ENCODE measurements at places on chromosomes 6 and 20.

DNA sequence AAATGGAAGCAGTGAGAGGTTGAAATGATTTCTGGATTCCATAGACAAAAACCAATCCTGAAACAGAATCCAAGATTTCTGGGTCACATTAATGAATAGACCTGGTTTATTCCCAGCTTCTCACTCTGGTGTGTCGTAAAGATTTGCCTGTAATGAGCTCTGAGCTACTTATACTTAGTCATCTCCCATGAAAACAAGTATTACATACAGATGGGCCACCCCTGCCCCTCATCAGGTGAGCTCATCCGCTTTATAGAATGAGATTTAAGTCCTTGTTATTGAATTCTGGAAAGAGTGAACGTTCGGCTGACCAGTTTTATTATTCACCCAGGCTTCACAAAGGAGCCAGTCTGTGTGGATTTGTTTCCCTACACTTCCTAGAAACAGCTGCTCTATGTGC is 47.1 kb upstream of the TMEM181 start:
- DNase-seq: no peak

GRCh38 chr6:7467007-7467897 is 74.2 kb upstream of the DSP start:
- peak; percentile 43 for DNase-seq

DNA sequence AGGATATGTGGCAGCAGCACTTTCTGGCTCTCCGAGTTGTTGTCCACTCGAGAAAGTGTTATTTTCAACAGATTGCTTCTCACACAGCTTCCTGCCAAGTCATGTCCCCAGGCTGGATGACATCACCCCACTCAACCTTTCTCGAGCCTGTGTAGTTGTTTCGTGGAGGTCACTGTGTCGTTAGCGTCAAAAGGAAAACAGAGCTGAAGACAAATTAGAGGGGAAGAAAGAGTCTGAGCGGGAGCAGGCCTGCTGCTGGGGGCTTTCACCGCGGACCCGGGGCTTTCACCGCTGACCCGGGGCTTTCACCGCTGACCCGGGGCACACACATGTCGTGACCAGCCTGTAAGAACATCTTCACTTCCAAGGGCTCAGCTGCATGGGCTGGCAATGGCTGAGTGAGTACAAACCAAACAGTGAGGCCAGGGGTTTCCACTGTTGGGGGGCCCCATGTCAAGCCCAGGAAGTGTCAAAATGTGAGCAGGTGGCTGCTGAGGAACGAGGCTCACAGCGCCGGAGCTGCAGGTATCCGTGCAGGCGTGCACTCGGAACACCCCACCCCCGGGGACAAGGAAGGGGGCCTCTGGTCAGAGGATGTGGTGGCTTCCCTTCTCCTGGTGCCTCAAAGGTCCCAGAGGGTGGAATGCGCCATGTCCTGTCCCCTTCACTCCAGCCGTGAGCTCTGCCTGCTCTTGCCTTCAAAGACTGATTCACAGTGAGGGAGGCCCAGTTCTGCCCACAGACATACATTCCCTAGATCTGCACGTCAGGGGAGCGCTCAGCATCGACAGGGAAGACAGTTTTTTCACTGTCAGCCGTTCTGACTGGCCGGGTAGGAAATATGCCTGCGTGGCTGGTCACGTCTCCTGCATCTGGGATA is 365.9 kb downstream of the TAF4 start:
- DNase-seq: no peak

DNA sequence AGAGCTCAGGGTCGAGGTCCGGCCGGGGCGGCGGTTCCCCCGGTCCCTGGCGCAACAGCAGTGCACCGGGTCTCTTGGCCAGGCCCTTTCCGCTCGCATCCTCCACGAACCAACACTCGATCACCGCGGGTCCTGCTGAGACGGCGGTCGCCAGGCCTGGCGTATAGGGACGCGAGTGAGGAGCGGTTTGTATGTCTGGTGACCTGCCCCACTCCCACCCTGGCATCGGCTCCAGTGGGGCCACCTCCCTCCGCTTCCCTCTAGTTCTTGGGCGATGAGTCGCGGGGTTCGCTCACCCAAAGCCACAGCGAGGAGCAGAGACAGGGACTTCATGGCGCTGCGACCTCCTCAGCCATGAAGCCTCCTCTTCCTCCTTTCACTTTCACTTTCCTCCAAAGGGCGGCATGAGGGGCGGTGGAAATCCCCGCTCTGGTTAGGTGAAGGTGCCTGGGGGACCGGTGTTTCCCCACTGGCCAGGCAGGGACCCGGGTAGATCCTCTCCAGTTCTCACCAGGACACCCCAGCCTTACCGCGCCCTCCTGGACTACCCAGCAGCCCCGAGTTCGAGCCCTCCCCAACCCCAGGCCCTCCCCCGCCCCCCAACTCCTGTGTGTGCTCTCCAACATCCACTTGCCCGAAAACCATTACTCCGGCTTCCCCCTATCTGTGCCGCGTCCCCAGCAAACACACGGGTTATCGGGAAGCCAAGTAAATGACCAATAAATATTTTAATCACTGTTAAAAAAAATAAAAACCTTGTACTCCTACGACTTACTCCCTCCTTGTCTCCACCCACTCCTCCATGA is at the start of gene TAPBP:
Gene TAPBP (minus strand): TSS at position 370 of the 806 bp plus-strand sequence. CDS start 37 bp downstream, at position 333.
- DNase-seq: no peak

DNA sequence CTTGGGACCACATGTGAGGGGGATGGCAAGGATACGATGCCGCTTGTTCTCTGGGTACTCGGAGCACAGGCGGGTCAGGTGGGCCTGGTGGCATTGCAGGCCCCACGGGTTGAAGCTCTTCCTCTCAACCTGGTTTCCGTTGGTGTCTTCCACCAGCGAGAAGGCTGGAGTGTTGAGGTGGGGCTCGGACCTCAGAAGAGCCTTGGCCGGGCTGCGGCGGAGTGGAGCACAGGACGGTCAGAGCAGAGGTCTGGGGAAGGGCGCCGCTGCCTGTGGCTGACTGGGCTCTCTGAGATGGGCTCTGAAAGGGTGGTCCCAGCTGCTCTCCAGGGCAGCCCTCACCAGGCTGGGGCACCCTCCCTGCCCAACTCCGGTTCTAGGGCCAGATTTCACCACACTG is 15.2 kb upstream of the UQCC2 start:
- DNase-seq: no peak

DNA sequence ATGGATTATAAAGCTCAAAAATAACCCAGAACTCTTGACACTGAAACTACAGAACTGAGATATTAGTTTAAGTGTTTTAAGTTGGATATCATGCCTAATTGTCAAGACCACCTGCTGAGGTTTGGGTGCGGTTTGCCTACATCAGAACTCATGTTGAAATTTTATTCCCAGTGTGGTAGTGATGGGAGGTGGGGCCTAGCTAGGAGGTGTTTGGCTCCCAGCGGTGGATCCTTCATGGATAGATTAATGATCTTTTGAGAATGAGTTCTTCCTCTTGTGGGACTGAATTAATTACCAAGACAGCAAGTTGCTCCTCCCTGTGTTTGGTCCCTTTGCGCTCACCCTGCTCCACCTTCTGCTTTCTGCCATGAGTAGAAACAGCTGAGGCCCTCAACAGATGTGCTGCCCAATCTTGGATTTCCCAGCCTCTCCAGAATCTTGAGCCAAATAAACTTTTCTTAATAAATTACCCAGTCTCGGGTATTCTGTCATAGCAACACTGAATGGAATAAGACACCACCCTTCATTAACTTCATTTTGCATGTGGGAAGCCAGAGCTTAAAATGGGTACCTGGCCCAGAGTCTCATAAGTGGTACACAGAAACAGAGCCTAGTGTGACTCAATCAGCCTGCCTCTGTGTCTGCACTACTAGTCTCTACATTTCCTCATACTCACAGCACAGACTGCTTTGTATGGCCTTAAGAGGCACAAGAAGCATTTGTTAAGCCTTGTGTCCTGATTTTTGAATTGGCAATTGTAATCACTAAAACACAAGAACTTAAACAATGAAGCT is 158.4 kb downstream of the IBTK start:
- DNase-seq: no peak

GRCh38 chr20:37893566-37894241 is 9.2 kb upstream of the VSTM2L start:
- DNase-seq: no peak

DNA sequence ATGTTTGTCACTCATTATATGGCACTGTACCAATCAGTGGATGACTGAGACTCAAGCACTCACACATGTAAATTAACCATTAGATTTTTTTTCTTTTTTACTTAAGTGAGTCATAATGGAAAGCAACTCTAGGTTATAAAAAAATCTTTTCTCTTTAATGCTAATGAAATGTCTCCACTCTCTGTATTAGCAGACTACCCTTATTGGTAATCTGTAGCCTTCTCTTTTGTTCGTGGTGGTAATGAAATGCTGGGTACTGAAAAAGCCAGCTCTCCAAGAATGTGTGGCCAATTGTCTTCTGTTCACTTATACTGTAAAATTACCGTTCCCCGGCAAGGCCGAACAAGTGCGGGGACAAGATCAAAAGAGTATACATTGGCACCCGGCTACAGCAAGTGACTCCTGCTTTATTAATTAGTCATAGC is 69.0 kb downstream of the AFG1L start:
- no peak for DNase-seq

DNA sequence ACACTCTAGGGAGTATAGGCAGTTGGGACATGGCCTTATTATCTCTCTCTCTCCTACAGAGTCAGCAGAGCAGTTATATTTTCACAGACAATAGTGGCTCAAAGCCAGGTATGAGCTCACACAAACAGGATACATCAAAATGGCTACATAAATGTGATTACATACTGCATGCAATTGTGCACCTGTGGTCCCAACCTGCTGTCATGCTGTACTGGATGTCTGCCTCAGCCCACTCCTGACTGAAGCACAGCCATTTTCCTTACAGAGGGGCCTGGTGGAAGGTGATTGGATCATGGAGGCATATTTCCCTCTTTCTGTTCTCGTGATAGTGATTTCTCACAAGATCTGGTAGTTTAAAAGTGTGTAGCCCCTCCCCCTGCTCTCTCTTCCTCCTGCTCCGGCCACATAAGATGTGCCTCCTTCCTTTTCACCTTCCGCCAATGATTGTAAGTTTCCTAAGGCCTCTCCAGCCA is 37.0 kb upstream of the SAMHD1 start:
- DNase-seq: no peak

DNA sequence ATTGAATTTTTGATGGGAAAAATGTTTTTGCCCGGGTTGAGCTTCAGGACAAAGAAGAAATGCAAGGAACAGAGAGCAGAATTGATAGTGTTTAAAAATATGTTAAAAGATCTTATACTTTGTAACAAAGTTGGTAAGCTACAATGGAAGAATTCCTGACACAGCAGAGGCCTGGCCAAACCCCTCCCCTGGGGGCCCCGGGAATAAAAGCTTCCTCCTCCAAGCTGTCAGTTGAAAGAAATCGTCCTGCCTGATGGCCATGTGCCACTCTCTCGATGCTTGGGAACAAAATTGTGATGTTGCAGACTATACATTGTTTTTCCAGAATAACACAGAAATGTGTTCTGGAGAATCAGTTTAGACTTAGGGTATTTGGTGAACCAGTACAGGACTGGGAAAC is 14.2 kb upstream of the TOX2 start:
- no peak for DNase-seq

DNA sequence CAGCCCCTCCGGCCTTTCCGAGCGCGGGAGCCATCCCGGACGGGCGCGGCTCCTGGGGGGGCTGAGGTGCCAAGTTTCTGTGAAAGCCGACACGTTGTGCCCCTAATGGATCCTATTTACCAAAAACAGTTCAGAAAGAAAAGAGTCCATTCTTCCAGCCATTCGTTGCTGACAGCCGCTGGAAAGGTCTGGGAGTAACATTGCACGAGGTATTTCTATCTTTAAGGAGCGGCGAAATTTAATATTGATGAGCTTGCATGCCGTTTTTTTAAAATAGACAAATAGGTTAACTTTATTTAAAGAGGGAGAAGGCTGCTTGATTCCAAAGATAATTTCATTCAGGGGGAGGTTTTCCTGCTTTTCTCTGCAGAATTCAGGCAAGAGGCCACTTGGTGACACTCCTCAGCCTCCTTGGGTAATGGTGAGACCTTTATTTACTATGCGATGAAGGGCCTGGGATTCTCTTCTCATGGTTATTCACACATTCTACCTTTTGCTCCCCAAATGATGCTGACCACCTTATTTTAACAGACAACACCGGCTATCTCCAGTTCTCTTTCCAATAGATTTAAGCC is 988 bp downstream of the TIAM2 start:
- DNase-seq: no peak

GRCh38 chr6:22250486-22250885 is 46.4 kb downstream of the PRL start:
- no peak for DNase-seq

Data from retinal pigment epithelial cell (primary cell).